ENCODE measurements at places on chromosomes 5 and 9. TPM values are rescaled to one million over a fixed set of nuclear protein-coding genes. Genes with fewer than 3 reads are reported as not detected.
A peak's percentile ranks its signal among the peaks of the same experiment; 100 is the strongest.

BTNL3 gene
- not detected for total RNA-seq

ADAMTSL1 gene
- total RNA-seq = not detected

MTAP gene
- 0.31 TPM for total RNA-seq

SHOC1 gene
- not detected for total RNA-seq

GRCh38 chr5:111252799-111253545, 28.8 kb downstream of the CAMK4 start:
- H3K4me3 ChIP-seq = no peak overlapping the region
- H3K27ac ChIP-seq = no peak overlapping the region
- H3K36me3 ChIP-seq = no peaks in the 10 kb centered on the region

GRCh38 chr5:137305971-137306602, 193.0 kb downstream of the SPOCK1 start:
- H3K36me3 ChIP-seq = no peaks in the 10 kb centered on the region
- H3K4me3 ChIP-seq = no peak overlapping the region
- no peak overlapping the region for H3K27ac ChIP-seq
- H3K27me3 ChIP-seq = no peaks in the 10 kb centered on the region
- H3K4me1 ChIP-seq = no peaks in the 10 kb centered on the region
- no peak for DNase-seq

GRCh38 chr9:6680797-6681146, 35.2 kb upstream of the GLDC start:
- DNase-seq = peak; percentile 52
- peaks cover 6% of the 10 kb centered on the region for H3K4me1 ChIP-seq
- peak overlapping the region; percentile 94 for H3K27ac ChIP-seq
- H3K36me3 ChIP-seq = no peaks in the 10 kb centered on the region
- H3K4me3 ChIP-seq = peak overlapping the region; percentile 63

DNA sequence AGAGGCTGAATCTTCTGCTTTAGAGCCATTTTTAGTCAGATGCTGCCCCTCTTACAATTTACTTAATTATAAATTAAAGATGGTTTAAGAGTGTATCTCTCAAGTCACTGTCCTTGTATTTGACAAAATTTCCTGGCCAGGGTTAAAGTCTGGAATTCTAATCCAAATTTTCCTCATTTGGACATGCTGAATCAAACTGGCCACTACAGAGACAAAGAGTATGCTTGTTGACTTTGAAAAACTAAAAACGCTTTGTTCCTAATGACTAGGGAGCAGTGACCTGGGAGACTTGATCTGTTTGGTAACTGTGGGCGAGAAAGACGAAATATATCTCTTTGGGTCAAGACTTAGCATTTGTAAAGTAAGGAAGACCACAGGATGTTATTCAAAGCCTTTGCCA, 303.2 kb downstream of the ZSWIM6 start:
- H3K27ac ChIP-seq = no peak overlapping the region
- no peaks in the 10 kb centered on the region for H3K4me1 ChIP-seq
- H3K36me3 ChIP-seq = no peaks in the 10 kb centered on the region

DNA sequence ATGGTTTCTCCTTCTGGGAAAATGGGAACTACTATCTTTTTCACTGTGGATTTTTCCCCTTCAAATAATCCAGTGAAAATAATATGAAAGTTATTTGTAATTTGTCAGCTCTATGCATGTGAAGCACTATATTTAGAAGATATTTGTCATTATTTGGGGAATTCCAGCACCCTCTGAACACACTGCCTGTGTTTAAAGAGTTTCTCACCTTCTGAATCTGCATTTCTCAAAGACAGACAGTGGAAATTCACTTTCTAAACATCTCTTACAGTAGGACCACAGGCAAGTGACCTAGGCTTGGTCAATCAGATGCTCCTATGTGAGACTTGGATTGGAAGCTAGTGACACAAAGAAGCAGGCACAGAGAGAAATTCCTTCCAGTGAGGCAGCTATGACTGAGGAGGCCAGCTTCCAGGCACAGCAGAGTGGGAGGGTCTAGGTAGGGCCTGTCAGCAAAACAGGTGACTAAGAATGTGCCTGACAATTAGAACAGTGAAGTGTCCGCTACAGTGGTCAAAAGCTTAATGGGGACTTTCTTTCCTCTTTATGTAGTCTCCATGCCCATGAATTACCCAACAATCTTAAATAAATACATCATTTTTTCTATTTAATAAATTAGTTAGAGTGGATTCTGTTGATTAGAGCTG, 167.2 kb downstream of the HMHB1 start:
- no peak for DNase-seq
- H3K27ac ChIP-seq = no peak overlapping the region
- H3K4me3 ChIP-seq = no peak overlapping the region
- H3K27me3 ChIP-seq = no peaks in the 10 kb centered on the region

DNA sequence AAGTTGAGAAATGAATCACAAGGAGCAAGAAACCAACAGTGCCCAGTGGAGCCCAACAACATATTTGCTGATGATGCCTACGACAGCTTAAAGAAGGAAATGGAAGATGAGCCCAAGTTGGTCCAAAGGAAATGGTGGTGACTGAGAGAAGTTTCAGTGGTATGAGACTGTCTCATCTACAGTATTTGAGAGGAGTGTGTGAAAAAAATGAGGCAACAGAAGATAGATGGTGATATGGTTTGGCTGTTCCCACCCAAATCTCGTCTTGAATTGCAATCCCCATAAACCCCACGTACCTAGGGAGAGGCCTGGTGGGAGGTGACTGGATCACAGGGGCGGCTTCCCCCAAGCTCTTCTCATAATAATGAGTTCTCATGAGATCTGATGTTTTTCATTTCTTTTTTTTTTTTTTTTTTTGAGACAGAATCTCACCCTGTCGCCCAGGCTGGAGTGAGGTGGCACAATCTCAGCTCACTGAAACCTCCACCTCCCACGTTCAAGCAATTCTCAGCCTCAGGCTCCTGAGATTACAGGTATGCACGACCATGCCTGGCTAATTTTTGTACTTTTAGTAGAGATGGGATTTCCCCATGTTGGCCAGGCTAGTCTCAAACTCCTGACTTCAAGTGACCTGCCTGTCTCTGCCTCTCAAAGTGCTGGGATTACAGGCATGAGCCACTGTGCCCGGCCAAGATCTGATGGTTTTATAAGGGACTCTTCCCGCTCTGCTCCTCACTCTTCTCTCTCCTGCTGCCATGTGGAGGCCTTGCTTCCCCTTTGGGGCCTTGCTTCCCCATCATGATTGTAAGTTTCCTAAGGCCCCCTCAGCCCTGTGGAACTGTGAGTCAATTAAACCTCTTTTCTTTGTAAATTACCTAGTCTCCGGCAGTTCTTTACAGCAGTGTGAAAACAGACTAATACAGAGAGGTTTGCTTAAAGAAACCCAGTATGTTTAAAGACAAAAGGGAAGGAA, 30.2 kb downstream of the EFCAB9 start:
- H3K4me3 ChIP-seq = no peak overlapping the region
- no peak for DNase-seq
- no peaks in the 10 kb centered on the region for H3K4me1 ChIP-seq
- no peaks in the 10 kb centered on the region for H3K36me3 ChIP-seq
- peaks cover 2% of the 10 kb centered on the region for H3K27me3 ChIP-seq

DNA sequence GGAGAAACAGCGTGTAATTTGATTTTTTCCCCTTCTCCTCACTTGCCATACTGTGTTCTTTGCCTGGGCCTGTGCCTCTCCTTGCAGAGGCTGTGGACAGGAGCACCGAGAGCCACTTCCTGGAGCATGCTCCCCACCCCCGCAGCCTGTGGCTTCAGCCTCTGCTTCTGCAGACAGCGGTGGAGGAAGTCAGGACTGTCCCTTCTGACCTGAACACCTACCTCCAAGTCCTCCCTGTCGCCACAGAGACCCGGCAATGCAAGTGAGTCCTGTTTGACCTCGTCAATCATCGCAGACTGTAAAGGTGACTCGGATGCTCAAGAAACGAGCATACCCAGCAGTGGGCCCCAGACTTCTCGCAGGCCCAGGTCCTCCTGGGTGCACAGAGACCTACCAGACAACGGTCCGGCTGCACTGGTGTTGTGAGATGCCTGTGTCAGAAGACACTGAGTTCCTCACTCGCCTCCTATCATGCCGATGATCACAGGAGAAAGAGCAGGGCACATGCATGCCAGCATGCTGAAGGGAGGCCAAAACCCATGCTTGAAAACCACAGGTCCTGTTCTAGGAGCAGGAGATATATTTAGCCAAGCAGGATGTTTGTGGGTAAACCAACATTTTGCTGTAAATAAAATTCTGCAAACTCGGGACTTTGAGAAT, 198.8 kb downstream of the AUH start:
- H3K27me3 ChIP-seq = no peaks in the 10 kb centered on the region
- H3K27ac ChIP-seq = peak overlapping the region; percentile 30
- no peaks in the 10 kb centered on the region for H3K36me3 ChIP-seq
- peaks cover 33% of the 10 kb centered on the region for H3K4me1 ChIP-seq
- DNase-seq = peak; percentile 76

GRCh38 chr5:134055015-134055414, 50.2 kb upstream of the VDAC1 start:
- no peak overlapping the region for H3K4me3 ChIP-seq
- H3K27me3 ChIP-seq = peaks cover 65% of the 10 kb centered on the region
- H3K27ac ChIP-seq = no peak overlapping the region
- no peak for DNase-seq
- H3K36me3 ChIP-seq = no peaks in the 10 kb centered on the region

GRCh38 chr5:65021527-65022226, 252.9 kb downstream of the CWC27 start:
- H3K4me3 ChIP-seq = no peak overlapping the region
- no peak overlapping the region for H3K27ac ChIP-seq
- H3K36me3 ChIP-seq = no peaks in the 10 kb centered on the region
- H3K4me1 ChIP-seq = no peaks in the 10 kb centered on the region
- DNase-seq = no peak
- H3K27me3 ChIP-seq = no peaks in the 10 kb centered on the region

GRCh38 chr9:120315154-120315553, 264.8 kb downstream of the CDK5RAP2 start:
- no peaks in the 10 kb centered on the region for H3K36me3 ChIP-seq
- no peak overlapping the region for H3K4me3 ChIP-seq
- no peaks in the 10 kb centered on the region for H3K27me3 ChIP-seq
- H3K4me1 ChIP-seq = no peaks in the 10 kb centered on the region
- no peak for DNase-seq
- no peak overlapping the region for H3K27ac ChIP-seq

DNA sequence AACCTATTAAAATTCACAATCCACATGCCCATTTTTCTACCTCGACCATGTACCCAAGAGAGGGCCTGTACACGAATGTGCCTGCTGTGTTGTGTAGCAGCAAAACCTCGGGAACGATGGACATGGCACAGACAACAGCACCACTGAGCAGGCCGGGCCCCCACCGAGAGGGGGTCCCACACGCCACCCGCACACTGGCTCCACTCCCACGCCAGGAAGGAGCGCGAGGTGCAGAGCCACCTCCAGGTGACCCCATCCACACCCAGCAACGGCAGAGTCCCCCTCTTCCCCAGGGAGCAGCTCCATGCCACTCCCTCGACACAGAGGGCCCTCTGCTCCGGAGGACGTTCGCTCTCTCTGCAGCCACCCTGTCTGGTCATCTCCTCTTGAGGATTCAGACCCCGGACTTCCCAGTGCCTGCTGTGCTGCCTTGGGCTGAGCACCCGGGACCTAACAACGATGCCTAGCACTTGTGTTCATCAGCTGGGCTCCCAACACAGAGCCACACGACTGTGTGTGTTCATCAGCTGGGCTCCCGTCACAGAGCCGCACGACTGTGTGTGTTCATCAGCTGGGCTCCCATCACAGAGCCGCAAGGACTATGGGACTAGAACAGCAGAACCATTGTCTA, 25.3 kb upstream of the ADAMTS2 start:
- DNase-seq = no peak
- no peaks in the 10 kb centered on the region for H3K4me1 ChIP-seq
- H3K4me3 ChIP-seq = no peak overlapping the region
- H3K27ac ChIP-seq = no peak overlapping the region
- peaks cover 26% of the 10 kb centered on the region for H3K27me3 ChIP-seq

DNA sequence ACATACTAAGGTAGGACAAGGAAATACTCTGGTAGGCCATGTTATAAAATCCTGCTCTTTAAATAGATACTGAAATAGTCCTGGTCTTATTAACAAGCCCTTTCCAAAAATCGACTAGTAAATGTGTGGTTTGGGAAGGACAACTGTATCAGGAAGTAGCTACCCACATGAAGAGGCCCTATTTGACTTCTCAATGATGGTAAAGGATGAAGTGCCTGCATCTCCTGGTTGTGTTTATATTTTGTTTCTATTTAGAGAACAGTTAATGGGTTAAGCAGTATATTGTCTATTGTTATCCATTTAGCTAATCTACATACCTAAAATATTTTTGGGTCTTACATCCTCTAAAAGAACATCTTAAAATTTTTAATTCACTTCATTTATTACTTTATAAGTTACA, 12.5 kb downstream of the GDF9 start:
- H3K36me3 ChIP-seq = no peaks in the 10 kb centered on the region
- 0 out of 2 replicates have a peak, but pooled peaks cover under 1% of the 10 kb centered on the region for H3K4me1 ChIP-seq
- H3K4me3 ChIP-seq = no peak overlapping the region
